ENCODE measurements at places on chromosomes 12 and 14.

- peak; percentile 43 for DNase-seq
Measured at GRCh38 chr12:108819920-108820706, 37.3 kb downstream of the SSH1 start.

- no peak for DNase-seq
Measured at GRCh38 chr14:48504921-48505320, 829.5 kb upstream of the MDGA2 start.

- peak; percentile 92 for DNase-seq
Measured at GRCh38 chr12:27179400-27180214, 64.5 kb upstream of the STK38L start.

DNA sequence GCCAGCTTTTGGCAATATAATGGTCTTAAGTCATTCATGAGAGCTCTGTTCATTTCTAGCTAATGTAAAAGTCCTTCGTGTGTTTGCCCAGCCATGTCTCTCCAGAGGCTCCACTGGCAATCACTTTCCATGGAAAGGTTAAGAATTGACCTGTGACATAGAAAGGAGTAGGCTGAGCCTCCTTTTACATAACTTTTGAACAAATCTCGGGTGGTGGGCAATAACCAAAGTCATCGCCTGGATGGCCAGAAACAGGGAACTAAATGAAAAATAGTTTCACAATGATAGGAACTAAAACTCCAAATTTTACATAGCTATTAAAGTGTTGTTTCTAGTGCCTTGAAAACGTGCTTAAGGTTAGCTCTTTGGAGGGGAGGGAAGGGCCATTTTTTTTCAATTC lies 6.5 kb downstream of the BHLHE41 start:
- DNase-seq = peak; percentile 72

DNA sequence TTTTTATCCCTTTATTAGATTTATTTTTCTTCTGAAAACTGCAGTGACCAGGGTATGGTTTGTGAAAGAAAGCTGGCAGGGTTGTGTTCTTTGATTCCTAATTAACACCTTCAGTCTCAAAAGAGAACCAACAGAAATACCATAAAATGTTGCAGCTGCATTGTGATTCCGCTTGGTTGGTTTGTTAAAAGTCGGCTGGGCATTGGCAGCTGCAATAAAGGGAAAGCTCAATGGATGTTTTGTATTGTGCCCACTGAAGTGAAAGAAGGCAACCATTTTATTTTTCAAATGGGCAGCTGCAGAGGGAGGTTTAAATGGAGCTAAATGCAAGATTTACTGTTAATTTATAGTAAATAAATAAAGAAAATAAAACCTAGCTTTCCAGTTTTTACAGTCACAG lies 16.7 kb downstream of the LGR5 start:
- no peak for DNase-seq
